ENCODE measurements at places on chromosomes 6 and 20.

DNA sequence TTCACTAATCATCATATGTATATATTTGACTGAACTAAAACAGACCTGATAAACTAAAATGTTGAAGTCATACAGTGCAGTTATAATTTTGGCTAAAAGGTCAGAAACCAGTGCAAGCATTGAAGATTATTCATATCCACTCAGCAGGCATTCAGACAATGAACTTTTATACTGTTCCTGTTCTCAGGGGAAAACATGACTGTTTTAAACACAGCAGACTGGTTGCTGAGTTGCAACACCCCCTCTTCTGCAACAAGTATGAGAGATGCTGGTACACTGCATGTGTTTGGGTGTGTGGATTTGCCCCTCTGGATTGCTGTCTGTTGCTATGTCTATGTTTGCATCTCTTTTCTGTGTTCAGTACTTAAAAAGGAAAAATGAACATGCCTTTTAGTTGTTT, 206.8 kb downstream of the EYA4 start:
- no peak for DNase-seq

- DNase-seq: no peak
Observed at GRCh38 chr6:36376183-36376582, 11.3 kb downstream of the ETV7 start.

DNA sequence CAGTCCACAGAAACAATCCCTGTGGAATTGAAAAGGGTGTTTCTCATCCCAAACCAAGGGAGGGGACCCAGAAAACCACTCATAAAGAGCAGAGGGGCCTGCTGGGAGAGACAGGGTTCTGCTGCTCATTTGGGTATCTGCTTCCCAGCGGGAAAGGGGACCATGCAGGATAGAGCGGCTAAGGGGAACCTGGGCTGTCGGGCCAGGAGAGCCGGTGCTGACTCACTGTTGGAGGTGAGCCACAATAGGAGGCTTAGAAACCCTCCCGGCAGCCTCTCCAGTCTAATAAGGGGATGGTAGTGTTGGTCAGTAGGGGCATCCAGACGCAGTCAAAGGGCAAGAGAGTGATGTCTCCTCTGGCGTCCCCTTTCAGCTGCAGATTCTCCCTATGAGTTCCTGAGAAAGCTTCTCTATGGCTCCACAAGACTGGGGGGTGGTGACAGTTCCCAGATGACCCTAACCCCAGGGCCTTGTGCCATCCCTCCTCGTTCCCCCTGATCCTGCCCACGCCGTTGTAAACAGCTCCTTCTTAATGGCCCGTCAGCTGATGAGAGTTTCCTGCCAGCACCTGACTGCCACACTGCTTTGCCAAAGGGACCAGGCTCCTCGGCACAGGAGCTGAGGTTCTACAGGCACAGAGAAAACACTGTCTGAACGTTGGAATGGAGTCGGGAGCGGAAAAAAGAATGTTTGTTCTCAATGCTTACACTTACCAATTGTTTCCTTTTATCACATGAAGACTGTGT, 646.1 kb upstream of the DEFB115 start:
- no peak for DNase-seq

GRCh38 chr20:37630166-37630565, 63.7 kb upstream of the CTNNBL1 start:
- DNase-seq: no peak

GRCh38 chr6:138517635-138518034, 18.3 kb upstream of the NHSL1 start:
- DNase-seq: no peak

- DNase-seq: no peak
Observed at GRCh38 chr6:75824160-75824559, 75.1 kb downstream of the MYO6 start.

DNA sequence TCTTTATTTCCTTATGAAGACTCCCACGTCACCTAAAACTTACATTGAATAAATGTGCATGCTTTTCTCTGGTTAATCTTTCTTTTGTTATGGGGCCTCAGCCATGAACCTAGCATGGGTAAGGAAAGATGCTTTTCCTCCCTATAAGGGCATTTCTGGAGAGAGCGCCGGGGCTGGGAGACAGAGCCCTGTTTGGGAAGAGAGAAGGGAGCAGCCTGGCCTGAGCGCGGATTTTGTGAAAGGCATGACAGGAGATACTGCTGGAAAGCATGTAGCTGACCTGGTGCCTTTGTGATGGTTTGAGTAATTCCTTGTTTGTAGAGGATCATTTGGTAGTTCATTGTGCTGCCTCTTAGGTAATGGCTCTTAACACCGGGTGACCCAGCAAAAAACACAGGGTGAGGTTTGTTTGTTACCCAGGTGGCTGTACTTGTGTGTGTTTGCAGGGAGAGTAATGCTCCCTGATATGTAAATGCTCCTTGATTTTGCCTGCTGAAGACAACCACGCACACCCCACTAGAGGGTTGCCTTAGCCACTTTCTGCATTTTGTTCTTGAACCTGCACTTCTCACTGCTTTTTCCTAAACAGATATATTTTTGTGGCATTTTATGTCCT, 59.2 kb downstream of the ANKRD6 start:
- no peak for DNase-seq

DNA sequence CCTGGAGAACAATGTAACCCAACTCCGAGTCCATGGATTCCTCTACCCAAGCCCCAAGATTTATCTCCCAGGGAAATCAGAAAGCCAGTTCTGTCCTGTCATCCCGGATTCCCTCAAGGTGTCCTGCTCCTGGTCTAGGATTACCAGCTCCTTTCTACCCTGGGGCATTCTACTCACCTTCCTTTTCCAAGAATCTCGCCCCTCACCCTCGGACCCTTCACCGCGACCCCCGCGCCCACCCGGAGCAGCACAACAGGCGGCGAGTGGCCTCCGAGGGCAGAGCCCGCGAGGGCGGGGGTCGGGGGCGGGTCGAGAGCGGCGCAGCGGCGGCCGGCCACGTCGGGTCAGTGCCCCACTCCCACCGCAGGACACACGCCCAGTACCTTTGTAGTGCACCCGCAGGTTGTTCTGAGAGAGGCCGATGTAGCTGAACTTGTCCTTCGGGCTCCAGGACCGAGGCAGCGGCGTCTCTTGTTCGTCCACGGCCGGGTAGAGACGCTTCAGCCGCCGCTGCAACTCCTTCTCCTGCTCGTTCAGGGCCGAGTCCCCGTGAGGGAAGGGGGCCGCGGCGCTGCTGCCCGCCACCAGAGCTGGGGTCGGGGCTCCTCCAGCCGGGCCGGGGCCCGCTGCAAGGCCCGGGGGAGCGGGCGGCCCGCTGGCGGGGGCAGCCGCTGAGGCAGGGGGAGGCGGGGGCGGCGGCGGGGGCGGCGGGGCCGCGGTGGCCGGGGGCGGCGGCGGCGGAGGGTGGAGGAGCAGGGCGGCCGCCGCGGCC, 897 bp downstream of the RANBP9 start:
- DNase-seq: no peak
